Fibroblast of skin of abdomen (primary cell): ENCODE measurements at places on chromosomes 2 and 18.
A peak's percentile ranks its signal among the peaks of the same experiment; 100 is the strongest.

GRCh38 chr2:98944775-98945174, 8.8 kb upstream of the CRACDL start:
- DNase-seq = peak; percentile 68

- DNase-seq = no peak
Observed at GRCh38 chr18:32095192-32095899, 3.7 kb downstream of the RNF138 start.

DNA sequence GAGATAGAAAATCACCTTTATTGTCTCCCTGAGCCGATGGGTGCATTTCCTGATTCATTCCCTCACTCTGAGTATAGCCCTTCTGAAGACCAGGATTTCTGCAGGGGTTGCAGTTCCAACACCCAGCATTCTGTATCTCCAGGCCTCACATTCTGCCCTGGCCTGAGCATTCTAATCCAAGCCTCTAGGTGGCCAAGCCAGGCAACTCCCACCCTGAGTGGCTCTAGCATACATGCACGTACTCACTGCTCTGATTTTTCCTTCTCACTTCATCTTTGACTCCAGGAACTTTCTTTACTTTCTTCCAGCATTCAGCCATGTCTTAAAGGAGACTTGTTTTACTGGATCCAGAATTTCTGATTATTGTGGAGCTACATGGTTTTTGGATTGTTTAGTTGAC, 100.7 kb upstream of the STK39 start:
- peak; percentile 24 for DNase-seq

- DNase-seq = no peak
Observed at GRCh38 chr18:21759836-21760235, 19.2 kb downstream of the MIB1 start.

GRCh38 chr2:112199188-112199587, 55.7 kb downstream of the ZC3H8 start:
- DNase-seq = no peak

DNA sequence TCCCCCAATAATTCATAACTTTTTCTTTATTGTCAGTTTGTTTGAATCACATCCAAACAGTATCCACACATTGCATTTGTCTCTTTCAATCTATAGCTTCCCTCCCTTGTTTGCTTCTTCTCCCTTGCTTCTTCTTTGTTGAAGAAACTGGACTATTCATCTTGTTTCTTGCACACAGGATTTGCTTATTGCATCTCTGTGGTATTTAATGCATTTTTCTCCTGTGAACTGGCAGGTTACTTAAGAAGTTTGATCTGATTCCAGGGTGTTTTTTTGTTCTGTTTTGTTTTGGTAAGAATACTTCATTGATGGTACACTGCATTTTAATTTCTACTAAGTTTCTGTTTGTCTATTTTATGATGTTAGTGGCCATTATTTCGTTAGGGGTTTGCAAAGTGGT, 166.8 kb downstream of the CAMKMT start:
- DNase-seq = peak; percentile 80

DNA sequence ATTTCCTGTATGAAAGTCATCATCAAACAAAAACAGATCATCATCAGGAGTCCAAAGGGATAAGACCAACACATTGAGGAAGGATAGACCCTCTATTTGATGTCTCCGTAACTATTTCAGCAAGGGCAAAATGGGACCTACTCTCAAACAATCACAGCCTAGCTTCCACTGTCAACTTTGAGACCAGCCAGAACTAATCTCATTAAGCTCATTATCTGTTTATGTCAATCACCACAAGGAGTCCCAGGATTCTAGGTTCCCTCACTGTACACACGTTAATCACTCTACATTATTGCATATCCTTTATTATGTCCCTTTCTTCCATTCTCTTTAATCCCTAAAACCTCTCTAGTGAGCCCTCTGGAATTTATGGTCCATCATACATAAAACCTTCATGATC, 370.3 kb upstream of the LINC00305 start:
- DNase-seq = no peak

- DNase-seq = no peak
Observed at GRCh38 chr2:15693926-15694588, 102.4 kb downstream of the DDX1 start.

DNA sequence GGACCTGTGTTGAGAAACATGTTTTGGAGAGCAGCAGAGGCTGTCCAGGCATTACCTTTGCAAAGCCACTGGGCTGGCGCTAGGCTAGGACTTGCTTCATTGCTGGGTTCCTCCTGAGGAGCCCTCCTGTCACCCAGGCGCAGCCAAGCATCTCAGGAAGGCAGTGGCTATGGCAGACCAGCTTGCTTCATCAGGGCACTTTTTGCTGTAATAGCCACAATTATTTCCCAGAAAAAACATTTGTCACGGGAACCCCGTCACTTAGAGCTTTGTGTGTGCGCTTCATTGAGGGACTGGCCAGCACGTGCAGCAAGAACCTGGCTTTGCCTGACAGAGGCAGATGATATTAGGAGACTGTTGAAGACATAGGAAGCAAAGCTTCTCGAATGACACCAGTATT, 36.4 kb downstream of the SLC20A1 start:
- no peak for DNase-seq

DNA sequence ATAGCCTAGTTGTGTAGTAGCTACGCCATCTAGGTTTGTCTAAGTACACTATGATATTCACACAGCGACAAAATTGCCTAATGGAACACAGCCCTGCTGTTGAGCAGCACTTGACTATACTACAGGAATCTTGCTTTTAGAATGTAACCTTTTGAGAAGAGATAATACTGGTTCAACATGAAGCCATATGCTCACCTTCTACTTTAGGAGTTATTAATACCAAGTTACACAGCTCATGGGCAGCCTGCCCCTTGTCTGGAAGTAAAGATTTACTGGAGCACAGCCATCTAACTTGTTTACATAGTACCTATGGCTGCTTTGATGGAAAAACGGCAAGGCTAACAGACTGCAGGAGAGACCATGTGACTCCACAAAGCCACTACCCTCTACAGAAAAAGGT, 174.8 kb downstream of the DYM start:
- no peak for DNase-seq

- DNase-seq = no peak
Observed at GRCh38 chr2:112834396-112835037, 2.1 kb downstream of the IL1B start.

DNA sequence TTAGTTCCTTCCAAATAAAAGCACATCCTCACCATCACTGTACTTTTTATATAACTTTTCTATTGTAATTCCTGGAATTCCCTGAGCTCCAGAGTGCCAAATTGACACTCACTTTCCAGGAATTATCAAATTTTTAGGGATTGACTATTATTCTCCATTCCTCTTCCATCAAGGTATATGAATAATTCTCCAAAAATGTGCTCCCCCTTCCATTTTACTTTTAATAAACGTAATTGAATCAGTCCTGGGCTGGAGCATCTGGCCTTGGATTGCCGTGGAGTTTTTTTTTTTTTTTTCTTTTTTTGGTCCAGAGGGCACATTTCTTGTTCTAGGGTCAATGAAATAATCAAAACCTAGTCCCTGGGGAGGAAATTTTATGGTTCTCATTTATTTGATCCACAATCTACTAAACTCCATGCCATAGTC, 304.3 kb downstream of the CDCA7 start:
- peak; percentile 88 for DNase-seq

DNA sequence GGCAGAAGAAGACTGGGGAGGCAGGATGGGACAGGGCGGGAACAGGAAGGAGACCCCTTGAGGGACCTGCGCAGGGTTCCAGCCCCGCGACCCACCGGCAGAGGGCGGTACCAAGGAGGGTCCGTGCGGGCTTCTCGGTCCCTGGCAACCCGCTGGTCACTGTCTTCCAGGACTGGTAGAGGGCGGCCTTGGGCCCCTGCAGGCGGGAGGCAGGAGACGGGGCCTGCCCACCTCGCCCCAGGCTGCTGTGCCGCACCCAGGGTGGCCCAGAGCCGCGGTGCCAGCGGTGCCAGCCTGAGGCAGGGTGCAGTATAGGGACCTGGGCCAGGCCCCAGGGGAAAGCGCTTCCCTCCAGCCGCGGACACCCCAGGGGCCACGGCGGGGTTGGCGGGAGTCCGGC, 34.5 kb downstream of the NEURL3 start:
- peak; percentile 26 for DNase-seq

DNA sequence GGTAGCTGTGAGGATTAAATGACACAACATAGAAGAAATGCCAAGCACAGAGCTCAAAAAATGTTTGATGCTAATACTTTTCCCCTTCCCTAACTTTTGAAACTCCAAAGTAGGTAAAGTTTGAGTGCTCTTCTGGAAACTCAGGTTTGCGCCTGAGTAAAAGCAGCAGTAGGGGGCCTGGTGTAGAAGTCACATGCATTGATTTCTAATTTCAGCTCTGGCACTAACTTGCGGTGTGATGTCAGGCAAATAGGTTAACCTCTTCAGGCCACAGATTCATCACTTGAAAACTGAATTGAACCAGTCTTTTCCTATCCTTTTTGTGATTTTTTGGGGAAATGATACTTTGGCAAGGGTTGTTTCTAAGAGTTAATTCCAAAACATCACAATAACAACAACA, 27.2 kb downstream of the LHCGR start:
- no peak for DNase-seq

DNA sequence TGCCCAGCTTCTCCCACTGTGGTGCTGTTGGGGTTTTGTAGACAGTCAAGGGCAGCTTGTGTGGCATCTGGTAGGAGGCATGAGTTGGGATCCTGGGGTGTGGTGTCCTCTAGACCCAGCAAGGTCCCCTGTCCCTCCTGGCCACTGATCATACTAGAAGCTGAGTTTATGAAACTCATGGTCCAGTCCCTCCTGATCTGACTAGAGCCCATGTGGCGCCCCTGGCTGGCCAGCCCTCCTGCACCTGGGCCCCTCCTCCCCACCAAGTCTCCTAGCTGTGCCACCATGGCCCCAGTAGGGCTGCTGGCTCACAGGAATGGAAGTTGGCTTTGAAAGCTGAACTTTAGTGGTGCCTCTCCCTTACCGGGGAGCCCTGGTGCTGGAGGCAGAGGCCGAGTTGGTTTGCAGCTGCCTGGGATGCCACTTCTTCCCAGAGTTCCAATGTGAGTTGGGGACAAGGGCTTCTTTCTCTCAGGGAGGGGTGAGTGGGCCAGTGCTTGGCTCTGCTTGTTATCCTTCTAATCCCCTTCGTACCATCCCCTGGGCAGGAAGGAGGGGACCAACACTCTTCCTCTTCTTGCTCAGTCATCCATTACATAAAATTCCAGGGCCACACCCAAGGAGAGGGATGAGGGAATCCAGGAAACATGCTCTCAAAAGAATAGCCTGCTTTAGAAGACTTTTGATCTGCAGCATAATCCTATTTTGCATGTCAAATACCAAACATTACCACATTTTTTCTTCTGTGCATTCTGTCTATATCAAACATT, 37.5 kb upstream of the HAAO start:
- no peak for DNase-seq

DNA sequence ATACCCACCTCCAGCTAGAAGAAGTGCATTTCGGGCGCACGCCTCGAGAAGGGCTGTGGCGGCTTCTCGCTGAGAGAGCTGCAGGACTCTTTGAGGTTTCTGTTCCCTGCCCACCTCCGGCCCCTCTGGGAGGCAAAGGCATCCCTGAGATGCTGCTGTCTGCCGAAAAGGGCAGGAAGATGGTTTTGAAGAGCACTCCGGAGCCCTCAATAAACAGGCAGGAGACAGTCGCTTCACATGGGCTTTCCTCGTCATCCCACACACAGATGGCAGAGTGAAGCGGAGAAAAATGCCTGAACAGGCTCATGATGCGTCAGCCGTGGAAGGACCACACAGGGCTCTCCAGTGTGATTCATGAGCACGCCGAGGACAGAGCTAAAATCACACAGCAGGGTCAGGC, 25.4 kb upstream of the GLI2 start:
- DNase-seq = peak; percentile 86

- no peak for DNase-seq
Observed at GRCh38 chr18:64403784-64404503, 255.1 kb upstream of the LINC00305 start.

- peak; percentile 52 for DNase-seq
Observed at GRCh38 chr18:74506448-74507084, 10.4 kb downstream of the CNDP2 start.

DNA sequence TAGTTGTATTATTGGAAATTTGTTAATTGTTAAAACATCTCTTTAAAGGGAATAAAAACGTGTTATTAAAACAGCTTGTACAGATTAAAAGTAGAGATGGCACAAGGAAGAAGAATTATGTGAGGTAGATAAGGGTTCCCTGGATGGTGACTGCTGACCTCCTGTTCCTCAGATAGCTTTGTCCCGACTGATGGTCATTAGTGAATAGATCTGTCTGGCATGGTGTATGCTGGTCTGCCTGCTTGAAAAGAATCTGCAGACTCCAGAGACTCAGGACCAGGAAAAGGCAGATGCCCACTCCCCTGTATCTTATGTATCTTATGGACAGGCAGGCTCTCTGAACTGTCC, 5.6 kb upstream of the FARP2 start:
- DNase-seq = no peak

GRCh38 chr2:27710640-27711430, 47.1 kb downstream of the SLC4A1AP start:
- DNase-seq = no peak

GRCh38 chr2:30628341-30628740, 178.9 kb downstream of the CAPN13 start:
- DNase-seq = no peak

- peak; percentile 53 for DNase-seq
Observed at GRCh38 chr2:215002500-215002899, 135.9 kb downstream of the ABCA12 start.

DNA sequence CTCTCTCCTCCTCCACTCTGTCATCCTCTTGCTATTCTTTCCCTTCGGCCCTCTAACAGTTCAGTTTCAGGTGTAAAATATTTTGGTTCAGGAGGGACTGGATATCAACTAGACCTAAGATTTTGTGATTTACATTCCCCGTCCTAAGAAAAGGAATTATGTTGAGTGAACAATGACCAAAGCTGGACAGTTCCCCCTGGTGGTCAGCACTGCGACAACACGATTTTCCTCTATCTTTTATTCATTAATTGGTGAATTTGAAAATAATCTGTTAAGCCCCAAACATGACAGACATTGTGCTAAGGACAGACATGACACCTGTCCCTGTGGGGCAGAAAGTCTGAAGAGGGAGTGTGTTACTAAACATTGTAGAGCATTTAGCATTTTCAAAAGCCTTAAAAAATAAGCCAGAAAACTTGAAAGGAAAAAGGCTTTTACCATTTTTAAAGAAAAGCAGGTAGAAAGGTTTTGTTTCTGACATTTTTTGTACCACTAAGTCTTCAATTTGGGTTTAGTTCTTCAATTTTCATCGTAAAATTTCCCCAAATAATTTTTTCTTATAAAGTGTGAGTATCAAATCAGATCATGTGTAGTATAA, 28.4 kb upstream of the GTF2A1L start:
- peak; percentile 44 for DNase-seq

DNA sequence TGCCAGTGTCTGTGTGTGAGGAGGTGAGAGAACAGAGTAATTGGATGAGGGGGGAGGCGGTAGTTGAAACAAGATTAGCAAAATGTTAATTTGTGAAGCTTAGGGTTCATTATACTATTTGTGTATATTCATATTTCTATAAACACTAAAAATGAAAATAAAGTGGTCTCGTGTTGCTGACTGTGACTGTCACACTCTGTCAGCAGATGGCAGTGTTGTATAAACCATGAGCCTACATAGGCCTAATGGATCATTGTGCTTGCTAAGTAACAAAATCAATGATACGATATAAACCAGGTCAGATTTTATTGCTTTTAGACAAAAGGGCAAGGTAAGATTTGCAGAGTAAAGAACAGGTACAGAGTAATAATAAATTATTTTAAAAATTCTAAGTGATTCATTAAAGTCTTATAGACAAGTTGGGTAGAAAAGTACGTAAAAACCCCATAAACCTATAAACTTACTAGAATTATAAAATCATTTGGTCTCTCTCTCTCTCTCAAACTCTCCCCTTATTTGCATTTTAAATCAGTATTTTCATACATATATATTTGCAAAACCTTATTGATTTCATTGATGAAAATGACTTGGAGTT, 182.7 kb downstream of the RPIA start:
- peak; percentile 26 for DNase-seq

GRCh38 chr18:75369026-75369721, 58.3 kb downstream of the SMIM21 start:
- DNase-seq = no peak
